Kasumi-1 (cell line): ENCODE measurements at places on chromosomes 2 and 18.

DNA sequence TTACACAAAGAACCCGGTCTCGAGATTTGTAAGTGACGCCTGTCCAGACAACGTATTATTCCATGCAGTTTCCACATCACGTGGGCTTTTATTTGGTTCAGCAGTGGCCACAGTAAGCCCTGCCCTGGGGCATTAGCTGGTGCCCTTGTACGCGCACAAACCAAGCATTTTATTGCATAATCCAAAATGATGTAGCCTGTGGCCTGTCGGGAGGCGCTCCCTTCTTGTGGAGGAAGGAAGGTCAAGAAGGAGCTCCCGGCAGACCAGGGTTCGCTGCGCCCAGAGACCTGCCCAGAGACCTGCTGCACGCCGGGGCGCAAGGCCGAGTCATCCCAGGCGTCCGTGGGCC lies 179.6 kb upstream of the ALKAL2 start:
- no peak for DNase-seq

- DNase-seq = no peak
Measured at GRCh38 chr2:174750923-174751441, 13.3 kb downstream of the CHRNA1 start.

- DNase-seq = no peak
Measured at GRCh38 chr2:64955467-64955866, 33.7 kb upstream of the SLC1A4 start.

DNA sequence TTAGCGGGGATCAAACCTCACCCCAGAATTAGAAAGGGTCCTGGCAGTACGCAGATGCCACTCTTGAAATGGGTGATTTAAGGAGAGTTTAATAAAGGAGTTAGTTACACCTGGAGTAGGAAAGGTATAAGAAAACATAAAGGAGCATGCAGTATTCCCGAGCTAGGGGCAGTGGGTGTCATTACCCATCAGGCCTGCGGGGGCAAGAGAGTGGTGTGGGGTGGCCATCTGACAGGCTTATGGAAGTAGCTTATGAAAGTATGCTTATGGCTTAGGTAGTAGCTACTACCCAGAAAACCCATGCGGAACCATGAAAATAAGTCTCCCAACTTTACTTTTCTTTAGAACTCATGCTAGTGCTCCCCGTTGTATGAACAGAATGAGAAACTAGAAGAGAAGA lies 568.9 kb upstream of the ACVR2A start:
- peak; percentile 21 for DNase-seq

GRCh38 chr18:21743166-21743832 lies 2.7 kb downstream of the MIB1 start:
- no peak for DNase-seq

DNA sequence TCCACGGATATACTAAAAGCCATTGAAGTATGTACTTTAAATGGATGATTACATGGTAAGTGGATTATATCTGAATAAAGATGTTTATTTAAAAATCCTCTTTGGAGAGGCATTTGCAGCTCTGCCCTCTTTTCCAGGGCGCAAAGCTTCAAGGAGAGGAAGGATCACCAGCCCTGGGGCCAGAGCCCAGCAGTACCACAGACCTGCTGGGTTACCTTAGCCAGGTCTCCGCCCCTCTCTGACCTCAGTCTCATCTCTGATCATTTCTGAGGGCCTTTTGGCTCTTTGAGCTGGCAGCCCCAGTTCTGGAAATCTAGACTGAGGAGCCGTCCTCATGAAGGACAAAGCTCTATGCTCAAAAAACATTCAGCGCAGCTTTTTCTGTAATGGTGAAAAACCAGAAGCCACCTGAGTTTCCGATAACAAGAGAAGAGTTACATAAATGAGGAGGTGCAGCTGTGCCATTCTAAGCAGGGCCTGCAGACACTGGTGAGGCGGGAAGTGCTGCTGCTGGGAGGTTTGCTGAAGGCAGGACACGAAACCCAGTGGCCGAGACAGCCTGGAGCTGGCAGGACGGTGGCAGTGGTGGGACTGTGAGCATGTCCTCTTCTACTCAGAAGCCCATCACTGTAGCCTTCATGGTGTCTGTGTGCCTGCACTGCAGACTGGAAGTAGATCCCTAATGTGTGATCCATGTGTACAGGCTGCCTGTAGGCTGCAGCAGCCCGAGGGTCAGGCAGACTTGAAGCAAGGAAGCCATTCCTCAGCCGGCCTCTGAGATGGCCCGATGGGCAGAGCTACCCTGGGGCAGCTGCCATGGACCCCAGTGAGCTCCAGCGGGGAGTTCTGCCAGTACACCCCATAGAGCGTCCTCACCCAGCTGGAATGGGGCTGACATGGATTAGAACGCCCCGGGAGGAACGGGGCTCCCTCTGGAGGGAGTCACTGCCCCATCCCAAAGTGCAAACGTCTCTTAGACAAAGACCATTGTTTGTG lies 27.7 kb downstream of the ADRA2B start:
- no peak for DNase-seq

DNA sequence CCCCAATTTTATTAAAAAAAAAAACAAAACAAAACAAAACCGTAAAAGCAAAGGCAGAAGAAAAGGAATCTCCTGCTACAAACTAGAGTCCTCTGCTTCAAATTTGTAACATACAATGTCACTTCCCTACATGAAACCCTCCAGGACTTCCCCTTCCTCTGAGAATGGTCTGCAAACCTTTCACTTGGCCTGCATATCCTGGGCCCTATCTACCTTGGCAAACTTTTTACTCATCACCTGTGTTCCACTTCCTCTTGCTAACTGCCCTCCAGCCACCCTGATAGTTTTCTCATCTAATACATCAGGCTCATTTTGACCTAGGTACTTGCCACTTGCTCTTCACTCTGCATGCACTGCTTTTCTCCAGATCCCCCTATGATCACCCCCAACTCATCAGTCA lies 255.5 kb downstream of the ETAA1 start:
- no peak for DNase-seq

DNA sequence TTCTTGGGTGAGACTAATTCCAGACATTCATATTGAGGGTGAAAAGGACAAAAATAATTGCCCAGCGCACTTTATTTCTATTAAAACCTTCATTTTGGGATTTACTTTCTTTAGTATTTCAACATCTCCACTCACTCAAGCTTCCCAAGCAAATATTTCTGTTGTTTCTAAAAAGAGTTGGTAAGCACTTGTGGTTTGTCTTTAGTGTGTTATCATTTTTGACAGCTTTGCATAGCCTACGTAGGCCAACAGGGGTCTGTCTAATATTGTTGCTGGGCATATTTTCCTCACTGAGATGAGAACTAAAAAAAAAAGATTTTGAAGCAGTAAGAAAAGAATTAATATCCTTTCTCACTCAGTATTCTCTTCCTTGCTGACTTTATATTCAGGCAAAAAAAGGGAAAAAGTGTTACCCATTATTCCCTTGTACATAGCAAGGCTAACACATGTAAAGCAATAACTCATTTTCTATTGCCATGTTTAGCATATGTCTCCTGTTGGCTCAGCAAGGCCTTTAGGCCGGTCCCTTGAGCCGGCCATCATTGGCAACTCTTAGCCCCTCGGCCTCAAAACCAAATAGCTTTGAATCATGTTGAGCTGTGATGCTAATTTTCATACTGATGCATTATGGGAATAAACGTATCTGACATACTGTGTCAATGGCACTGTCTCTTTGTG lies 494.2 kb downstream of the ARHGAP15 start:
- DNase-seq = no peak

DNA sequence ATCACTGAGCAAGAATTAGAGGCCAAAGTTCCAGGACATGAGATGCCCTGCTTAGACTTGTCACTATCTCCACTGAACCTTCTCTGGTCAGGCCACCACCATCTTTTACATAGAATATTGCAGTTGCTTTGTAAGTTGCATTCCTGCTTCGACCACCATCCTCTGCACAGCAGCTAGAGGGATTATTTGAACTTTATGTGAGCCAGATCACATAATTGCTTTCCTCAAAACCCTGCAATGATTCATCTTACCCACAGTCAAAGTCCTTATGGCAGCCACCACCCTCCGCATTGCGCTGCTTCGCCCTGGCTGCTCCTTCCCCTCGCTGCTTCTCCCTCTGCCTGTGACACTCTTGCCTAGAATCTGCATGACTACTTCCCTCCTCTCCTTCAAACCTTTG lies 111.3 kb downstream of the EML6 start:
- DNase-seq = no peak

DNA sequence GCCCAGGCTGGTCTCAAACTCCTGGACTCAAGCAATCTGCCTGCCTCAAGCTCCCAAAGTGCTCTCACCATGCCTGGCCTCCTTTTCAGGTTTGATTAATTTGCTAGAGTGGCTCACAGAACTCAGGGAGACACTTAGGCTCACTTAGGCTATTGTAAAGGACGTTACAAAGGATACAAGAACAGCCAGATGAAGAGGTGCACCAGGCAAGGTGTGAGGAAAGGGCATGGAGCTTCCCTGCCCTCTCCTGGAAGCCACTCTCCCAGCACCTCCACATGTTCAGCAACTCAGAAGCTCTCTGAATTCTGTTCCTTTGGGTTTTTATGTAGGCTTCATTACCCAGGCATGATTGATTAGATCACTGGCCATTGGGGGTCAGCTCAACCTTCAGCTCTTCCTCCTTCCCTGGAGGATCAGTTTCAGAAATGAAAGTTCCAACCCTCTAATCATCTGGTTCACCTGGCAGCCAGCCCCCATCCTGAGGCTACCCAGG lies 78.7 kb upstream of the RGPD5 start:
- DNase-seq = no peak

DNA sequence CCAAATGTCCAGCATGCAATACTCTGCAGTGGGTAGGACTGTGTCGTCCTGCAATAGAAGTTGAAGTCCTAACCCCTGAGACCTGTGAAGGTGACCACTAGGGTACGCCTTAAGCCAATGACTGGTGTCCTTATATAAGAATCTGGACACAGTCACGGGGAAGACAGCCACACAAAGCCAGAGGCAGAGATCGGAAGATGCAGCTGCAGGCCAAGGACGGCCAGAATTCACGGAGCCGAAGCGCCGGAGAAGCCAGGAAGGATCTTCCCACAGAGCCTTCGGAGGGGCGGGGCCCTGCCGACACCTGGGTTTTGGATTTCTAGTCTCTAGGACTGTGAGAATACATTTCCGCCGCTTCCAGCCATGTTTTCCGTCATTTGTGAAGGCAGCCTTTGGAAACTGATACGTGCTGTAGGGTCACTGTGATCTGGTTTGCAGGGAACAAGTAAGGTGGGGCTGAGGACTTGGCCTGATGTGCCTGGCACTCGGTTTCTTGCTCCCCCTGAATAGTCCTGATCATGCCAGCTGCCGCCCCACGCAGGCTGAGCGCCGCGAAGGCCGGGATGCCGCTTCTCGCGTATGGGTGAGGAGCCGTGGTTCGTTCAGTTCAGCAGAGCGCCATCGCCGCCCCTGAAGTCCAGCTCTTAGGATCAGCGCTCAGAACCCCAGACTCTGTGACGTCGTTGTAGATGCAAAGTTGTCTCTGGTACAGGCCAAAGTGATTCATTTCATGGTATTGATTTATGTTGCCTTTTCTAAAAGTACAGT lies 38.7 kb downstream of the PTGR3 start:
- no peak for DNase-seq

DNA sequence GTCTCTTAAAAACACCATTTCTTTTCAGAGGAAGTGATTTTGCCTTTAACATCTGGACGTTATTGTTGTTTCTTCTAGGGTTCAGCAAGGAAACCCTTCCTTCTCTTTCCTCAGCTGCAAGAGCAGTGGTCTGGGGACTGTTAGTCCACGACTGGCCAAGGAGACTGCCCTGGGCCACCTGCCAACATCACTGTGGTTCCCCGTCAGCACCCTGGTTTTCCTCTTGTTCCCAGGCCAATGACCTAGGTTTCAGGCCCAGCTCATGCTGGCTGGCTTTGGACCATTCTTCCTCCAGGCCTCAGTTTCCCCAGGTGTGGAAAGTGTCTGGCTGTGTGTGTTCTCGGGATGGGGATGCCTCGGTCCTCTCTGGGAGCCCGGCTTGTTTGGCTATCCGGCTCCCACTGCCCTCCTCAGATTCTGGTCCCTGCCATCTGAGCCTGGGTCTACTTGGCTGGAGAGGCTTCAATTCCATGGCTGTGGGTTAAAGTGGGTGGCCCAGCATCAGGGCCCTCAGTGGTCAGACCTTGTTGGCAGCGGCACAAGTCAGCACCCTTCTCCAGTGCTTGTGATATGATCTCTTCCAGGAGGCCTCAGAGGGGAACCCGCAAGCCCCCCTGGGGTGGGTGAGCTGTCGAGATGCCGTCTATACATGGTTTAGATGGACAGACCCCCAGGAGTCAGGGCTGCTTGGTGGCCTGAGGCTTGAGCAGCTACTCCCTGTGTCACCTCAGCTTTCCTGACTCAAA lies 234.3 kb upstream of the HS6ST1 start:
- DNase-seq = no peak

DNA sequence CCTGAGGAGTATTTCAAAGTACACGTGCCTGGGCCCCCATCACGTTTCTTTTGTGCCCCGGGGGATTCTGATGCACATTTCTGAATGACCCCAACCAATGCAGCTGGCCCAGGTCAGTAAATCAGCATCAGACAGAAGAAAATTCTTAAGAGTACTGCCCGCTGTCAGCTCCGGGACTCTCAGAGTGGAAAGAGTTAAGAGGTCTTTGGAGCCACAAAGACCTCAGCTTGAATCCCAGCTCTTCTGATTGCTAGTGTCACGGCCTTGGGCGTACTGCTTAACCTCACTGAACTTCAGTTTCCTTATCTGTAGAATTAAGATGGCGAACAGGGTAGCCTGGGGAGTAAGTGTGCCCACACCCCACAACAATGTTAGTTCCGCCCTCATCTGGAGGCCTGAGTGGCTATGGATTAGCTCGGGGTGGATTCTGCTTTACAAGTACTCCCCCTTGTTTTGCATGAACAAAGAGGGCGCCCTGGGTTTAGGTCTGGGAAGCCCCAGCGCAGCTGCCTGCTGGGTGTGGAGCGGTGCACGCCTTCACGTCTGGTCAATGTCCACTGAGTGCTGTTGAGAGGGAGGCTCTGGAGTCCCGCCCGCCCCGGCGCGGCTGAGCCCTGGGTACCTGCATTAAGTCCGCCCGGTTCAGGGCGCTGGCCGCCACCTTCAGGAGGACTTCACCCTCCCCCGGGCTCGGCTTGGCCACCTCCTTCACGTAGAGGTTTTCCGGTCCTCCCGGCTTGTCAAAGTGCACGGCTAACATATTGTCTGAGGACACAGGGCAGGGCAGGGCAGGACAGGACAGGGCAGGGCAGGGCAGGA lies 858 bp downstream of the TP53I3 start:
- peak; percentile 98 for DNase-seq

DNA sequence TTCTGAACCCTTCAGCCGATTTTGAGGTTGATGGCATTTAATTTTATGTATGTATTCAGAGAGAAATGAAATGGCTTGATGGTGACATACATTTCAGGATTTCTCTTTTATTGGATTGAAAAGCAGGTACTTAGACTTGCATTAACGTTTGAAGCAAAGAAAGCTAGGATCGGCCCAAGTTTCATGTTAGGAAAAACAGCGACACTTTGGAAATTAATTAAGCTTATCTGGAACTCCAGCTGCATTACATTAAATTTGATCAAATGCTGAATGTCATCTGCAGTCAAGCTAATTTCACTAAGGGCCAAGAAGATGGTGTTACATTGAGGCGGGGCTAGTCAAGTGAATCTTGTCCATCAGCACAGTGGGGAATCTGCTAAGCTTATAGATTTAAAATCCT lies 441.8 kb downstream of the IRS1 start:
- no peak for DNase-seq

DNA sequence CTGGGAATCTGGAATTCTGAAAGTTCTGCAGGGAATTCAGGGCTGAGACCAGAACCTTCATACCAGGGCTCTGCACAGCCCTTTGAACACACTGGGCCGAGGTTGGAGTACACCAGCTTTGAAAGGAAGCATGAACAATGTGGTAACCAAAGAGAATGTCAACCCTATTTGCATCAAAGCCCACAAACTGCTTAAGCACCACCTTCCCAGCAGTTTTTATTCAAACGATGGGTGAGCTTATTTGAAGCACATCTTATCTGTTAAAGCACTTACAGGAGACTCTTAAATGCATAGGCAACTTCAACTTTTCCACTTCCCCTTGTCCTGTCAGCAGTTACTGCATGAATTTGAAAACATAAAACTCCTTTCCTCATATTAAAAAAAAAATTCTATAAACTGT lies 96.6 kb downstream of the TXNL1 start:
- DNase-seq = no peak
